NCI-H460 (cell line): ENCODE measurements at places on chromosomes 5 and 9. TPM values are rescaled to one million over a fixed set of nuclear protein-coding genes. Genes with fewer than 3 reads are reported as not detected.

Gene STX17
- total RNA-seq = 15.1 and 19.5 TPM in 2 replicates

Gene MRPS27
- 123 and 139 TPM in 2 replicates for total RNA-seq

Gene IL5
- not detected in 2 replicates for total RNA-seq

Gene PCDHA4
- total RNA-seq = 0.09 TPM in 1 of 2 replicates, not detected in the other

Gene ANKRD18B
- total RNA-seq = 4.8 and 7.9 TPM in 2 replicates

Gene CARTPT
- total RNA-seq = not detected in 2 replicates

Gene XPA
- total RNA-seq = 10.4 and 12.4 TPM in 2 replicates

Gene PRKAA1
- total RNA-seq = 86.2 and 89.3 TPM in 2 replicates

Gene ADAMTS12
- 0.92 and 1.6 TPM in 2 replicates for total RNA-seq

Gene ROR2
- total RNA-seq = 0.10 and 0.14 TPM in 2 replicates

Gene TRAF1
- total RNA-seq = 0.87 and 1.5 TPM in 2 replicates

Gene ACTBL2
- total RNA-seq = not detected in 2 replicates

Gene HAVCR2
- not detected in 2 replicates for total RNA-seq

Gene ECM2
- 0.07 TPM in 1 of 2 replicates, not detected in the other for total RNA-seq

Gene SLF1
- 54.8 and 77.0 TPM in 2 replicates for total RNA-seq

Gene PKD2L2
- total RNA-seq = not detected in 2 replicates

Gene RMRP
- total RNA-seq = 9,964 and 10,171 TPM in 2 replicates

Gene SLC27A6
- not detected in 2 replicates for total RNA-seq

Gene RGS7BP
- not detected in 2 replicates for total RNA-seq

Gene C9
- not detected in 2 replicates for total RNA-seq

Gene LCN2
- total RNA-seq = not detected in 2 replicates
